ENCODE measurements at places on chromosomes 1 and 21.

- DNase-seq = no peak
Observed at GRCh38 chr1:50610563-50610962, 187.3 kb upstream of the DMRTA2 start.

DNA sequence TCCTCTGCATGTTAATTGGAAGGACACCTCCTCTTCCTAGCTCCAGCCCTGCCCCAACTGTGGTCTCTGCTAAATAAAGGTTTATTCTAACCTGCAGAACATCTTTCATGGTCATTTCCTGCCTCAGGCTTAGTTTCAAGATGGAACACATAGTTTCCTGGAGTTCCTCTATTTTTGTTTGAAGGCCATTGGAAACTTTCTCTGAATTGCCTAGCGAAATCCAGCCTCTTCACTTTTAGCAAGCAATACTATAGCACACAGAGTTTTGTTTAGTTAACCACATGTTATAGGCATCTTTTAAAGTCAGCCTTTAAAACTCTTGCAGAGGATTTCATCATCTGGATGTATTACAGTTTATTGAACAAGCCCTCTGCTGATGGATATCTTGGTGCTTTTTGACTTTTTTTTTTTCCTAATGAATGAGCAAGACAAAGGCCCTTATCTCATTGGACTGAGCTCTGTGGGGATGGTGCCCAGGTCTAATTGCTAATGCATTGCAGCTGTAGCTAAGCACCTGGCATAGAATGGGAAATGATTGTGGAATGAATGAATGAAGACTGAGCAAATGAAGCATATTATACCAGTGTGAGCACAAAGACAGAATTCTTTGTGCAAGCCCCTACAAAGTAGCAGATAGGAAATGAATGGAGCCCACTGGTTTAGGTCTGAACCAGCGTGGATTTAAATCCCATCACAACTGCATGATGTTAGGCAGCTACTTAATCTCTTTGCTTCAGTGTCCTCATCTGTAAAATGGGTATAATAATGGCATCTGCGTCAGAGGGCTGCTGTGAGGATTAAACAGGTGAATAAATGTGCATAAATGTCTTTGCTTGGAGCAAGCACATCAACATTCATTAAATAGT lies 641 bp upstream of the CFAP107 start:
- no peak for DNase-seq

DNA sequence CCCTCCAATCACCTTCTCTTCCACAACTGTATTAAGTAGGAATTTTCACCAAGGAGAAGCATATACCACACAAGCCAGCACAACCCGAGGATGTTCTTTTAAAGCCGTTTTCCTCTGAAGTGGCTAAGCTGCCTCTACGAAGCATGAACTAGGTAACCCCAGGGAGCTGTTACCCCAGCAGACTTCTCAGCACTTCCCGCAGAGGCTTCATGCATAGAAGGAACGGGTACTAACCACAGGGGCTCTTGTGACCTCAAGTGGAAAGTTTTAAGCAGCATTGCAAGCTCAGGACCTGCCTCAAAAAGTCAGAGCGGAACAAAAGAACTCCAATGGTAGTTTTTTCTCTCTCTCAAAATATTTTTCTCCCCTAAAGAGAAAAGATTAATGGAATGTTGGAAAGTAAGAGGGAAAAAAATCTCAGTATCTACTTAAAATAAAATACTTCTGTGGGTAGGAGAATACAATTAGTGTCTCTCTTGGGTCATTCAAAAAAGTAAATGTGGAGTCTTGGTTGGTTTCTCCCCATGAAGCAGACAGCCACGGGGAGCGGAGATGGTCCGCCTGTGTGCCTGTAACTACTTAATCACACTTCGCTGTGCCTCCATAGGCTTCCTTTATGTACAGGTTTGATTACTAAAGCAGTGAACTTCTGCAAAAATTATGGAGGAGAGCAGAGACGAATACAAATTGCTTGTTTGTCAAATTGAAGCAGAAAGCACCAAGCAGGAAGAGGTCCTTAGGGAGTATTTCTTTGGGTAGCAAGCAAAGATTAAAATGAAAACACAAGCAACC lies 40.9 kb downstream of the STX6 start:
- DNase-seq = no peak

GRCh38 chr1:91129458-91129857 lies 107.6 kb upstream of the ZNF644 start:
- DNase-seq = no peak

- no peak for DNase-seq
Observed at GRCh38 chr1:34781071-34781843, at the start of gene GJB3. TSS of gene GJB3 (plus strand) at chr1:34781214. CDS start at chr1:34784763, 3,549 bp downstream.

DNA sequence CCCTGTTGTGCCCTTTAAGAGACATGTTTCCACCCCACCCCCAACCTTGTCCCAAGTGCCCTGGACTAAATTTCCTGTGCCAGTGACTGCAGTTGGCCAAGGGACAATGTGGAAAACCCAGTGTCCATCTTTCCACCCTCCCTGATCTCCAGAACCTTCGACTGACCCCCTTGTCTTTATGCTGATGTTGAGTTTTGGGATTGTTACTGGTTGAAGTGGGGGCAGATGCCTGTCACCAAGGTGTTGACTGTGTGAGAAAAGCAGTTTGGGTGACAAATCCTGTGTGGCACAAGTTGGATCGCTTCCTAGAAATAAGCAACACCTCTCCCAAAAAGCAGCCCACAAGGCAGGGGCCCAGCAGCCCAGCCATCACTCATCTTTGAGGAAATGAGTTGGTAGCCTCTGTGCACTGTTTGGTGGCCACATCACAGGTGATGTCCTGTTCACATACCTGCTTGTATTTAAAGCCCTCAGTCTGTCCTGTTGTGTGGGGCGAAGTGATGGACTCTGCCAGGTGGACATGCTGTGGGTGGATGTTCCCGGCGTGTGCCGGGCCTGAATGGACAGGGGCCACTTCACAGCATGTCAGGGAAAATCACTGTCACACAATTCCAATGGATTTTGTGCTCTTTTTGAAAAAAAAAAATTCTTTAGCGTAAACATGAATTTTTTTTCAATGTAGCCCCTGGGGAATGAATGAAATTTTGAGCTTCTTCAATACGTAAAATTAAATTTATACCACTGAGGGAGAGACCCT lies 6.6 kb upstream of the MIIP start:
- DNase-seq = no peak

DNA sequence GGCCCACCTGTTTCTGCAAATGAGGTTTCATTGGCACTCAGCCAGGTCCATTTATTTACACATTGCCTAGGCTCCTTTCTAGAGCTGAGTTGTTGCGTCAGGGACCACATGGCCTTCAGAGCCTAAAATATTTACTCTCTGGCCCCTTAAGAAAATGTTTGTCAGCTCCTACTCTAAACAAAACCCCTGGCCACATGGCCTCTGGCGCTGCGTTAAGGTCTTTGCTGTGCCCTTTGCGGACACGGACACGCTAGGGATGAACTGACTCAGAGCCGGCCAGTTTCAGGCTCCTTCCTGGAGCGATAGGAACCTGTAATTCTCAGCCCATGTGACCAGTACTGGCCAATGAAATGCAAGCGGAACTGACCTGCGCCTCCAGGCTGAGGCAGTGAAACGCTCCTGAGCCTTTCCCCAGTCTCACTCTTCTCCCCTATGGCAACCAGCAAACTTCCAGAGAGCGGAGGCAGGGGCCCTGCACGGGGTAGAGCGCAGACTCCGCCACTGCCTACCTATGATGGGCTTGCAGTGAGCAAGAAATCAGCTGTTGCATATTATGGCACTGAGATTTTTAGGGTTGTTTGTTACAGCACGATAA lies 160.3 kb downstream of the ETS2 start:
- no peak for DNase-seq

DNA sequence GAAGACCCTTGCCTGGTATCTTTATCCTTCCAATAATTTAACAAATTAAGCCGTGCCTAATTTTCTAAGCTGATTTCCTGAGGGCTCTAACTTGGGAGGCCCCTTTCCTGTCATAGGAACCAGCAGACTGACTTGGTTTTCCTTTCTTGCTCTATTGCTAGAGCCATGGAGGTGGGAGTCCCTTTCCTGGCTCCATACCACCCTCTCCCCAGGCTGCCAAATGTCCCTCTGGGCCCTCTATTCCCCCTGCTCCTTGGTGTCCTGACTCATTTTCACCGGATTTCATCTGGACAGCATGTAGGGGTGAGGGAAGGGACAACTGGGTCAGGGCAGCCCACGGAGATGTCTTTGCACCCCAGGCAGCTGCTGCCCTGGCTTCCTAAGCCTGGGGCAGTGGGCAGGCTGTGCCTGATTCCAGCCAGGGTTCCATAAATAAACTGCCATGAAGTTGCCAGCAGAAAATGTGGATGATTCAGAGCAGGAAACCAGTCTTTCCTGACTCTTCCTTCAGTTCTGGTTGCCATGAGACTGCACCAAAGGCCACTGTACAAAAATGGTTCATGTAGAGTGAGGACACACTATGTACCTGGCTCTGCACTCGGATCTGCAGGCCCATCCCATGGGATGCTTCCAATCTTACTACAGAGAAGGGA lies 38.0 kb upstream of the SERBP1 start:
- DNase-seq = no peak

- DNase-seq = no peak
Observed at GRCh38 chr1:1619917-1620361, 4.6 kb downstream of the MIB2 start.

DNA sequence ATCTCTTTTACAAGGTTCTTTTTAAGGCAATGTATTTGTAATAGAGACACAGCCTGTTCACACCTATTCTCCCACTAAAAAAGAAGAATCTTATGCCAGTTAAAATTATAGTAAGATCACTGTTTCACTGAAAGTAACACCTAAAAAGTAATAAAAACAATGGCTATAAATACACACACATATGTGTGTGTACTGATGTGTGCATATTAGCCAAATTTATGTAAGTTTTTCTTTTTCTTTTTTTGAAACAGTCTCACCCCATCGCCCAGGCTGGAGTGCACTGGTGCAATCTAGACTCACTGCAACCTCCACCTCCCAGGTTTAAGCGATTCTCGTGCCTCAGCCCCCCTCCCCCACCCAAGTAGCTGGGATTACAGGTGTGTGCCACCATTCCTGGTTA lies 56.8 kb upstream of the SLC30A10 start:
- DNase-seq = no peak

DNA sequence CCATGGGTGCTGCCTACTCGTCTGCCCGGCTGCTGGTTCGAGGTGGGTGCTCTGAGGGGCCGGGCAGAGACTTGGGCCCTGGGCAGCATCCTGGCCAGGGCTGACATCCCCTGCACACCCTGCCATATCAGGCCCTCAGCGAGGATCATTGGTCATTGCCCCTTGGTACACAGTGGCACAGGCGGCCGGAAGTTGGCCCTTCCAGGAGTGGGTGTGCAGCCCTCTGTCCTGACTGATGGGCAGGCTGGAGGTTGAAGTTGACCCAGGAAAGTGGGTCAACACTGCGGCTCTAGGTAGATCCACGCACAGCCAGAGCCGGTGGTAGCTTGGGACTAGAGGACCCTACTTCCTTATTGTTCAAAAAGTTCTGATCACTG lies 72.9 kb downstream of the TRIM11 start:
- DNase-seq = no peak

DNA sequence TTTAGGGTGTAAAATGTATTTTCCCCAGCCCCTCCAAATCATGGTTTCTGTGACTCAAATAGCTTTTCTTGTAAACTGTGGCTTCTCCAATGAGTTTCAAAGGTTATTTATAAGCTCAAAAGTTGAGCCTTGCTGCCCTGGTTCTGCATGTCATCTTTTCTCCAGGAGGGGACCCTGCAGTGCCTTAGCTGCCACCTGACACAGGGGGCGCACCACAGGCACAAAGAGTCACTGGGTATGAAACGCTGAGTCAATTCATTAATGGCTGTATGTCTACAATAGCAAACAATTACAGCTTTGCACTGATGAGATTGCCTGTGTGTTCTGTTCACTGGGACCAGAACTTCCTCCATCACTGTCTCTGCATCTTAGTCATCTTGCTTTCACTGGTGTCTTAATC lies 100.8 kb downstream of the PCP4 start:
- no peak for DNase-seq

DNA sequence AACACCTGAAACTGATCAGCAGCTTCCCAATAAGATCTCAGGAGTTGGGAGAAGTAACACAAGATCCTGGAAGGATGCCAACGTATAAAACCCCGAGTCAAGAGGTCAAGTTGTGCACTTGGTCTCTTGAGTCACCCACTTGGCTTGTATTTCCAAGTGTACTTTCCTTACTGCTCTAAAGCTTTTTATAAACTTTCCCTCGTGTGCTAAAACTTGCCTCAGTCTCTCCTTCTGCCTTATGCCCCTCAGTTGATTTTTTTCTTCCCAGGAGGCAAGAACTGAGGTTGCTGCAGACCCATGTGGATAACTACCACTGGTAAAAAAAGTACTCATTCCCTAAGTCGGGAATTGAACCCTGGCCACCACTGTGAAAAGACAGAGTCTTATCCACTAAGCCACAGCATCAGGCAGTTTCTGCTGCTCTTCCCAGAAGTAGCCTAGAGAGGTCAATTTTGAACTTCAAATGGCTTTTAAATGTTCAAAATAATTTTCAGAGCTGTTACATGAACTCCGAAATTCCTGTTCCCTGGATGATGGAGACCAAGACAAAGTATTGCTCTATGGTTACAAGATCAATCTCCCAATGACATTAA lies 28.9 kb downstream of the ITLN2 start:
- no peak for DNase-seq

GRCh38 chr1:29632806-29633615 lies 396.7 kb downstream of the PTPRU start:
- DNase-seq = no peak

DNA sequence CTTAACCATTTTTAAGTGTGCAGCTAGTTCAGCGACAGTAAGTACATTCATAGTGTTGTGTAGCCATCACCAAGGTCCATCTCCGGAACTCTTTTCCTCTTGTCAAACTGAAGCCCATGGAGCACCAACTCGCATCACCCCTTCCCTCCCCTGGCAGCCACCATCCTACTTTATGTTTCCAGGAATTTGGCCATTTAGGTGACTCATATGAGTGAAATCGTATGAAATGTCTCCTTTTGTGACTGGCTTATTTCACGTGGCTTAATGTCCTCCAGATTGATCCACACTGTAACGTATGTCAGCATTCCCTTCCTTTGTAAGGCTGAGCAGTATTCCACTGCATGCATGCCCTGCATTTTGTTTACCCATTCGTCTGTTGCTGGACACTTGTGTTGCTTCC lies 2.5 kb downstream of the COL6A2 start:
- no peak for DNase-seq

DNA sequence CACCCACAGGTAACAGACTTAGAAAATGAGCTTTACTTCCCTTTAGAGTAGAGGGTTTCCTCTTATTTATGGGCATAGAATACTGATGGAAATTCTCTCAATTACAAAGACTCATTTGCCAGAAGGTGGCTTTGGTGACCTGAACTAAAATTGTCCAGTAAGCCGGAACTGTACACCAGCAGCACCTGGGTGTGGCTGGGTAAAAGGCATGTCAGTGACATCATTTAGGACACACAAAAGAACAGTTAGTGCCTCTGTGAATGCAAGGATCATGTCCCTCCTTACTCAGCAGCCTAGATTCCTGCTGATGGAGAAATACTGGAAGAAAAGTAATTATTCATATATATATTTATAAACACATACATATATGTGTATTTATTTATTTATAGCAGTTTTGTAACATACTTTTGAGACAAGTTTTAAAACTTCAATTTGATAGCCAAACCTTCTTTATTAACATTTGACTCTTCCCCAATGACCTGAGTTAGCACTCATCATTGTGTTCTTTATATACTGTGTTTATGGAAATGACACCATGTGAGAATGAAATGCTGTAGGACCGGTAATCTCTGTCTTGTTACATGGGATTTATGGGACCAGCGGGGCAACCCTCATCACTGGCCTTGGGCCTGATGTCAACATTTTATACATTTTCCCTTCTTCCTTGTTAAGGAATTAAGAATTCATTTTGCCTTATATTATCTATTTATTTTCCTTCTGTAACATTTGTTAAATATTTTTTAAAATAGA lies 274.4 kb downstream of the BRINP2 start:
- no peak for DNase-seq
